SK-MEL-5 (cell line): ENCODE measurements at places on chromosomes 1 and 21.
A peak's percentile ranks its signal among the peaks of the same experiment; 100 is the strongest.

GRCh38 chr1:154982341-154982740 lies 803 bp upstream of the FLAD1 start:
- DNase-seq = no peak

GRCh38 chr1:90544356-90544755 lies 172.7 kb downstream of the BARHL2 start:
- DNase-seq = no peak

DNA sequence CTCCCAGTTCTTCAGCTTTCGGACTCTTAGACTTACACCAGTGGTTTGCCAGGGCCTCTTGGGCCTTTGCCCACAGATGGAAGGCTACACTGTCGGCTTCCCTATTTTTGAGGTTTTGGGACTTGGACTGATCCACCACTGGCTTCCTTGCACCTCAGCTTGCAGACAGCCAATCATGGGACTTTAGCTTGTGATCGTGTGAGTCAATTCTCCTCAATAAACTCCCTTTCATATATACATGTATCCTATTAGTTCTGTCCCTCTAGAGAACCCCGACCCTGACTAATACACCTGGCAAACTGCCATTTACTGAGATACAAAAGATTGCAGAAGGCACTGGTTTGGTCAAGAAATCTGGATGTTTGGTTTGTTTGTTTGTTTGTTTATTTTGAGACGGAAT lies 6.4 kb upstream of the RAB4A start:
- peak; percentile 16 for DNase-seq

DNA sequence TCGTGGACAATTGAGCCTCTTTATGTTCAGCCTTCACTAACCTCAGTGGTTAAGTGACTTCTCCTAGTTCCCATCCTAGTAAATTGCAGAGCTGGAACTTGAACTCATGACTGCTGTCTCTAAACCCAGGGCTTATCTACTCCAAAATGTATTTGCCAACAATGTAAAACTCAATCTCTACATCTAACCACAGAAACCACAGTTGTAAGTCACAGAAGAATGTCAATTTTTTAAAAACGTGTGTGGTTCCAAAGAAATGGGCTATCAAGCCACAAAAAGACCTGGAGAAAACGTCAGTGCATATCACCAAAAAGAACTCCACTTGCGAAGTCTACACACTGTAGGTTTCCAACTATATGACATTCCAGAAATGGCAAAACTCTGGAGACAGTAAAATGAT lies 172.6 kb upstream of the HMCN1 start:
- DNase-seq = no peak

- DNase-seq = no peak
These were observed 194.6 kb downstream of the PBX1 start for GRCh38 chr1:164753521-164754077.

DNA sequence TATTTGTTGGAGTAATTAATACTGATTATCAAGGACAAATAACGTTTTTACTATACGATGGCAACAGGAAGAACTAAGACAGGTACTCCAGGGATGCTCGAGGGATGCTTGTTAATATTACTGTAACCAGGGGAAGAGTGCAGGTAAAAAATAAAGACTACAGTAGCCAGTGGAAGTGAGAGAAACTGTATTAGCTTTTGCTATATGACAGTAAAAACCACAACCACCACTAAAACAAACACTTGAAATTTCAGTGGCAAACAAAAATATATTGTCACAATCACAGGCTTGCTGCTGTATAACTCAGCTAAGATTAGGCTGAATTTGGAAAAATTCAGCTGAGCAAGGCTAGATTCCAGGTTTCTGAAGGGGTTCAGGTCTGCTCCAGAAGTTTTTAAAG lies 812.6 kb upstream of the ADGRL4 start:
- DNase-seq = no peak

GRCh38 chr1:94863919-94864318 lies 43.8 kb downstream of the SLC44A3 start:
- peak; percentile 83 for DNase-seq

DNA sequence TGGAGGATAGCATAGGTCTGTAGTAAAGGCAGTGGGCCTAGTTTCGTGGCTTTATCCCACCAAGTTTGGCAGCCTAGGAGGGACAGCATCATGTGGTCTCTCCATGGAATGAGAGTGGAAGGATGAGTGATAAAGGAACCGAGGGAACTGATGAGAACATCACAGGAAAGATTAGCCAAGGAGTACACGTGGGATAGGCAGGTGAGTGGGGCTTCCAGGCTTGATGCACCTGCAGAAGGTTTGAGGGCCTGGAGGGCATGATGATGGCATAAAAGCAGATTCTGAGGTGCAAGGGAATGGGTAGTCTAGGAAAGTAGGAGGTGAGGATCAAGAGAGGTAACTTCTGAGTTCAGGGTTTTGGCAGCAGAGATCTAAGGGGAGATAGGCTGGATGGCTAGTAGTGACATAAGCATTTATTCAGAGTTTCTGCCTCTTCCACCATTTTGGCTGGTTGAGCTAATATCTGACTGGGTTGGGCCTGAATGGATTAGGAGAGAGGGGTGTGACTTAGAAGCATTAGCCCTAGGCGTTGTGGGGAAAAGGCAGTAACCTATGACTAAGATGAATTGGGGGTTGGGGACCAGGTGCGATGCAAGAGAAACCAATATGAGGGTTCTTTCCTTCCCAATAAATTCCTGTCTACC lies 9.1 kb downstream of the PTGFRN start:
- no peak for DNase-seq

DNA sequence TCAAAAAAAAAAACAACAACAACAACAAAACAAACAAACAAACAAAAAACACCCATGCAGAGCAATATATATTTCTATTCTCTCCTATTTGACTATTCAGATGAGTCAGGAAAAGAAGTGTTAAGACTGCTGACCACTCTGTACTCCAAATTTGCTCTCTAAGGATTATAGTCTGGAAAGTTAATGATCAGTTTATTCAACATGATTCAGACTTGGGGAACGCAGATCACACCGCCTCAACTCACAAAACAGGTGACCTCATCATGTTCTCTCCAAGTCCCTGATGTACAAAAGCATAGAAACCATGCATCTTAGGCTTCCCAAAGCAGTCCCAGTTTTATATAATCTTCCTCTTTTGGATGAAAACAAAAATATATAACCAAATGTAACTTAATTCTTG lies 51.9 kb upstream of the PRRC2C start:
- no peak for DNase-seq

GRCh38 chr1:84538599-84538998 lies 32.2 kb upstream of the GNG5 start:
- no peak for DNase-seq

GRCh38 chr1:151716771-151717631 lies at the start of gene CELF3:
TSS of gene CELF3 (minus strand) at chr1:151716803. CDS start at chr1:151716020, 783 bp downstream.
- peak; percentile 28 for DNase-seq

GRCh38 chr1:215636258-215636965 lies 69.3 kb downstream of the KCTD3 start:
- no peak for DNase-seq

GRCh38 chr1:232459826-232460225 lies 170.1 kb downstream of the SIPA1L2 start:
- no peak for DNase-seq

DNA sequence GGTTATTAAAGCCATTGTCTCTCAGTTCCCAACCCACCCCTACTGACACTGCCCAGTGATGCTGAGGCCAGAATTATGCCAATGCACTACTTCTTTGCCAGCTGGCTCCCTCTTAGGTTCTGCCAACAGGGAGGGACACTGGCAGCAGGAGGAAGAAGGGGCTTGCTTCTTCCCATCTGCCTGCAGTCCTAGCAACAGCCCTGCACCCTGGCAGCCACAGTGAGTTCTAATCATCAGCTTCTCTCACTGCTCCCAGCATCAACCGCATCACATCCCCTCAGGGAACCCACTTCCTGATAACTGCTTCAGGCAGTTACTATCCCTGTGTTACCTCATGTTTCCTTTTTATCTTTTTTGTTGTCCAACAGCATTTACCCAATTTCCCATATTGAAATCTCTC lies 86.2 kb downstream of the UBR4 start:
- no peak for DNase-seq

- no peak for DNase-seq
These were observed 8.9 kb downstream of the CHI3L2 start for GRCh38 chr1:111236379-111236778.

- no peak for DNase-seq
These were observed 73.4 kb downstream of the BACE2 start for GRCh38 chr21:41241341-41241740.

GRCh38 chr1:199220031-199220430 lies 581.2 kb downstream of the PTPRC start:
- no peak for DNase-seq

DNA sequence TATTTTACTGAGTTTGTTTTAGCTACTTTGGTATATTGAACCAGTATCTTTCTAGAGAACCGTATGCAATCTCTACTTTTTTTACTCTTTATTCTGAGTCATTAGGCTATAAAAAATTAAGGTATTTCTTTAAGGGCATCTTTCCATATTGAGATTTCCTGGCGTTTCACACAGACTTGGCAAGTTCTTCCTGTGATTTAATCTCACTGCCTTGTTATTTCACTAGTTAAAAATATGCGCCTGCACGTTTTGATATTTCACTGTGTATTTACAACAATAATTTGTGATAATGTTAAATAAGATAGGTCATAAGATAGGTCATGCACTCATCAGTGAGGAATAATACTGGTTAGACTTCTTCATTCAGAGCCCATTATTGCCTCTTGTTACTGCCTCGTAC lies 16.2 kb upstream of the CR1L start:
- DNase-seq = no peak

GRCh38 chr1:160818207-160818937 lies 22.4 kb downstream of the LY9 start:
- no peak for DNase-seq

- DNase-seq = no peak
These were observed 226.3 kb upstream of the ADGRL4 start for GRCh38 chr1:79232818-79233217.

DNA sequence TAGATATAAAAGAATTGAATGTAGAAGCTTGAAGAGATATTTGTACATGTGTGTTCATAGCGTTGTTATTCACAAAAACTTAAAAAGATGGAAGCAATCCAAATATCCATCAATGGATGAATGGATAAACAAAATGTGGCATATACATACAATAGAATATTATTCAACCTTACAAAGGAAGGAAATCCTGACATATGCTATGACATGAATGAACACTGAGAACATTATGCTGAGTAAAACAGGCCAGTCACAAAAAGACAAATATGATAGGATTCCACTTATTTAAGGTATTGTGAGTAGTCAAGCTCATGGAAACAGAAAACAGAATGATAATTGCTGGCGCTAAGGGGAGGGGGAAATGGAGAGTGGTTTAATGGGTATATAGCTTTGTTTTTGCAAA lies 47.0 kb upstream of the DYRK1A start:
- peak; percentile 37 for DNase-seq

DNA sequence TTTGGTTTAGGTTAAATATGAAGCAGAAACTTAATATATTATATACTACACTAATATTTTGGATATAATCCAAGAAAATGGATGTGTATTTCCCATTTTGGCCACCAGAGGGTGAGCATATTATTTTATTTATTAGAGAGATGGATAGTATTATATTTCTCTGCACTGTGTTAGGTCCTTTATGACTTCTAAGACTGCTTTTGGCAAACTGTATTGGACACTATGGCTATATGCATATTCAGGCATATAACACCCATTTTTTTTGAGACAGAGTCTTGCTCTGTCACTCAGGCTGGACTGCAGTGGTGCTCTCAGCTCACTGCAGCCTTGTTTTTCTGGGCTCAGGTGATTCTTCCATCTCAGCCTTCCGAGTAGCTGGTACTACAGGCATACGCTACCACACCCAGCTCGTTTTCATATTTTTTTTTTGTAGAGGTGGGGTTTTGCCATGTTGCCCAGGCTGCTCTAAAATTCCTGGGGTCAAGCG lies 17.8 kb upstream of the PGM1 start:
- DNase-seq = peak; percentile 55

DNA sequence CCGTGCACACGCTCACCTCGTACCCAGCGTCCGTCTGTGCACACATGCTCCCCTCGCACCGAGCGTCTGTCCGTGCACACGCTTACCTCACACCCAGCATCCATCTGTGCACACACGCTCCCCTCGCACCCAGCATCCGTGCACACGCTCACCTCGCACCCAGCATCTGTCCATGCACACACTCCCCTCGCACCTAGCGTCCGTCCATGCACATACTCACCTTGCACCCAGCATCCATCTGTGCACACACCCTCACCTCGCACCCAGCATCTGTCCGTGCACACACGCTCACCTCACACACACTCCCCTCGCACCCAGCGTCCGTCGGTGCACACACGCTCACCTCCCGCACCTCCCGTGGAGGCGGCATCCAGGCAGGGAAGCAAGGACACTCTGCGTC lies 24.4 kb upstream of the COL18A1 start:
- no peak for DNase-seq

DNA sequence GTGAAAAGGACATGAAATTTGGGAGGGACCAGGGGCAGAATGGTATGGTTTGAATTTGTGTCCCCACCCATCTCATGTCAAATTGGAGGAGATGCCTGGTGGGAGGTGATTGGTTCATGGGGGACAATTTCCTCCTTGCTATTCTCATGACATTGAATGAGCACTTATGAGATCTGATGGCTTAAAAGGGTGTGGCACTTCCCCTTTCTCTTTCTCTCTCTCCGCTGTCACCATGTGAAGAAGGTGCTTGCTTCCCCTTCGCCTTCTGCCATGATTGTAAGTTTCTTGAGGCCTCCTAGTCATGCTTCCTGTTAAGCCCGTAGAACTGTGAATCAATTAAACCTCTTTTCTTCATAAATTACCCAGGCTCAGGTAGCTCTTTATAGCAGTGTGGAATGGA lies 7.6 kb upstream of the GBP4 start:
- no peak for DNase-seq

- no peak for DNase-seq
These were observed 161.5 kb downstream of the TOMM20 start for GRCh38 chr1:234967121-234967520.

- DNase-seq = no peak
These were observed 44.9 kb downstream of the FOXJ3 start for GRCh38 chr1:42290130-42290529.

GRCh38 chr1:167230437-167230836 lies 9.8 kb downstream of the POU2F1 start:
- no peak for DNase-seq

GRCh38 chr1:78619446-78619802 lies 824 bp upstream of the IFI44L start:
- DNase-seq = no peak

GRCh38 chr1:109201123-109201703 lies 12.5 kb upstream of the SARS1 start:
- DNase-seq = peak; percentile 72

GRCh38 chr1:200921571-200922110 lies 26.9 kb downstream of the INAVA start:
- no peak for DNase-seq

DNA sequence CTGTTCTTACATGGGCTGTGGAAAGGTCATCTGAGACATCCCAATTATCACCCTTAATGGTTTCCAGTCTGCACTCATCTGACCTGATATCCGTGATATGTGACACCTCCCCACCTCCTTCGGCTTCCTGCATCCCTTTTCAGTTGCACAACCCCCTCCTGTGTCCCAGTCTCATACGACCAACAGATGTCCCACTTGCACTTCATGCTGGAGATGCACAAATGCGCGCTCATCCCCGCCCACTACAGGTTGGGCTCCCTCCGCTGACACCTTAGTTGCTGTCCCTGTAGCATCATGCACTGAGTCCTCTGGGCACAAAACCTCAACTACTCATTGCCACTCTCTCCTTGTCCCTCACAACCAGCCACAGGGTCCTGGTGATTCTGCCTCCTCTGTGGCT lies 94.4 kb downstream of the MIS18A start:
- no peak for DNase-seq
